ENCODE measurements at places on chromosomes 3 and 15.

DNA sequence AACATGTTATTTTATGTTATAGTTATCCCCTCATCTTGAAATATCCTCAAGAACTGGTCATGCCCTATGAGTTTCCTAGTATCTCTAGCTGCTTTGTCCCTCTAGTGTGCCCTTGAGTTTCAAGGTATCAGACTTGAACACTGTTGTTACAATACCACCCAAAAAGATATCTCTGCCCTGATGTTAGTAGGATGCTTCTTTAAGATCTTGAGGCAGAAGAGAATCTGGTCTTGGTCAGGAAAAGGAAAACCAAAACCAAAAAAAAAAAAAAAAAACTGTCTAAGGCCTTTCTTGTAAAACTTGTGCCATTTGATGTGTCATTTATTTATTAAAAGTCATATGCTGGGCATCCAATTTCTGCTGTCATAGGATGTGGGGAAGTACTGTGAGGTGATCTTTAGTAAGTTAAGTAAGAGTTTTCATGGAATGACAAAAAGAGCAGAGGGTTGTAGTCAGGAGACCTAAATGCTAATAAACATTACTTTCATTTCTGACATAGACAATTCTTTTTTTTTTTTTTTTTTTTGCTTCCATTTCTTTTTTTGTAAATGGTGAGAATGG lies 229.7 kb downstream of the NECTIN3 start:
- no peak for DNase-seq

GRCh38 chr15:32723171-32723948 lies 5.6 kb downstream of the GREM1 start:
- DNase-seq = peak; percentile 31

- no peak for DNase-seq
Measured at GRCh38 chr3:97942801-97943546, 29.3 kb downstream of the RIOX2 start.

GRCh38 chr3:140051019-140051957 lies 116.3 kb downstream of the CLSTN2 start:
- DNase-seq = no peak

- no peak for DNase-seq
Measured at GRCh38 chr3:117366574-117366973, 657.0 kb downstream of the TUSC7 start.

DNA sequence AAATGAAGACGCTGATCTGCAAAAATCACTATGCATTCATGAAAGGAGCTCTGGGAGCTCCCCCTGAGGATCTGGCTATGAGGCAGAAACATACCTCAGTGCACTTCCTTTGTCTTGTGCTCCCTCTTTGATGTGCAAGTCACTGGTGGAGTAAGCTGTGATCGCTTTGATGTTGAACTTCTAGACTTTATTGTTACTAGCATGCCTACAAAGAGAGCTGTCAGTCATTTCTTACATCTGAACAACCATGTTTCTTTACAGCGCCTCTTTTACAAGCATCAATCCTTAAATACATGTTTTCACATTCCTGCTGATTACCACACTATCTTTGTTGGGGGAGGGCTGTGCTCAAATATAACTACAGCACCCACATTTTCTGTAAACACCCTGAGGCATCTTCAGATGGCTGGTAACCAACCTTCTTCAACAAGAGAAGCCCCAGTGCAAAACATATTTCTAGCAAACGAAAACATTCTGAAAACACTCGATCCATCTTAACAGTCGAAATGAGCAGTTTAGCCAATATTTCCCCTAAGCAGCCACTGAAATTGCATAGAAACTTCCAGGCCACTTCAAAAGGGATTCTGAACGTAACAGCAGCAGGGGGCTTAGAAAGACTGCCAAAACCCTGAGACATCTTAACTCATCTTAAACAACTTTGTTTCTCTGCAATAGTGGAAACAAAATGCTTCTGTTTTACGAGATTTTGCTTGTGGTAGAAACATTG lies 101.9 kb upstream of the ICE2 start:
- no peak for DNase-seq

- DNase-seq = no peak
Measured at GRCh38 chr15:74217907-74218885, 15.6 kb upstream of the STRA6 start.

GRCh38 chr3:112773864-112774263 lies 72.8 kb downstream of the CD200R1L start:
- DNase-seq = no peak

DNA sequence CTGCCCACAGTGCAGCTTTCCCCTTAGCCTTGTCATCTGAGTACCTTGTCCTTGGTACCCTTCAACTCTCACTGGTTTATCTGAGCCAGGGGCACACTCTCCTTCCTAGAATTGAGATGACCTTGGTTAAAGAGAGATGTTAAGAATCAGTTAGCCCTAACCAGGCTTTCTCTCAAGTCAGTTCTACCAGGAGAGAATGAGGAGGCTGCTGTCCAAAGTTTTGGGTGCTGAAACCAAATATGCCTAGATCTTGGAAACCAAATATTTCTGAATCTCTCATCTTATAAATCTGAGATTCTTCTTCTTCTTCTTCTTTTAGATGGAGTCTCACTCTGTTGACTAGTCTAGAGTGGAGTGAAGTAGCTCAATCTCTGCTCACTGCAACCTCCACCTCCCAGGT lies 12.0 kb upstream of the CTXND1 start:
- no peak for DNase-seq

DNA sequence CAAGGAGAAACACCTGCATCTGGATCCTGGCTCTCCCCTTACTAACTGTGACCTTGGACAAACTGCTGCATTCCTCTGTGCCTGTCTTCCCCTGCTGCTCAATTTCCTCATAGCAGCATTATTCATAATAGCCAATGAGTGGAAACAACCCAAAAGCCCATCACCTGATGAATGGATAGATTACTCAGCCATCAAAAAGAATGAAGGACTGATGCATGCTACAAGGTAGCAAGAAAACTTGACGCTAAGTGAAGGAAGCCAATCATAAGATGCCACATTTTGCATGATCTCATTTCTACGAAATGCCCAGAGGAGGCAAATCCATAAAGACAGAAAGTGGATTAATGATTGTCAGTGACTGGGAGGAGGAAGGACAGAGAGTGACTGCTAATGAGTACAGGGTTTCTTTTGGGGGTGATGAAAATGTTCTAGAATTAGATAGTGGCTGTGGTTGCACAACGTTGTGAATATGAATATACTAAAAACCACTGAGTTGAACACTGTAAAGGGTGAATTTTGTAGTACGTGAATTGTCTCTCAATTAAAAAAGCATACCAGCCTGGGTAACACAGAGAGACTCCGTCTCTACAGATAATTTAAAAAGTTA lies 11.2 kb downstream of the IGDCC4 start:
- no peak for DNase-seq

GRCh38 chr3:141333836-141334626 lies 34.3 kb upstream of the ZBTB38 start:
- no peak for DNase-seq

- DNase-seq = no peak
Measured at GRCh38 chr3:136177876-136178275, 18.3 kb downstream of the MSL2 start.

GRCh38 chr3:176275113-176275512 lies 922.2 kb downstream of the TBL1XR1 start:
- DNase-seq = no peak

- DNase-seq = no peak
Measured at GRCh38 chr15:70203981-70204560, 106.4 kb upstream of the TLE3 start.

GRCh38 chr15:66566963-66567531 lies 1.2 kb upstream of the LCTL start:
- peak; percentile 68 for DNase-seq

DNA sequence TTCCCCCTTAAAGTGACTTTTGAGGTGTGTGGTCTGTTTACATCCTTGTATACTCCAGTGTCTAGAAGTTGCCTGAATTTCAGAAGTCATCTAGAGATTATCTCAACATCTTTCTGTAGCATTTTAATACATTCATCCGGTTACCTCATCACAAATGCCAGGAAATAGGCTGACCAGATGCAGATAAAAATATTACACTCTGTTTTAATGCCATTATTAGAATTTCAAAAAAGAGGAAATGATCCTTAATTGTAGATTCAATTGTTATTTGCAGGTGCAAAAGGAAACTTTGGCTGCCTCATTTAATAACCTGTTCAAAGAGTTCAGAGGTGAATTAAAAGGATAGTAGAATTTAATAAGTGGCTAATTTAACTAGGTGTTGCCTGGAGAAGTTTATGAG lies 290.9 kb downstream of the C3orf38 start:
- no peak for DNase-seq

GRCh38 chr15:74838137-74838516 lies 4.8 kb downstream of the ULK3 start:
- no peak for DNase-seq
